ENCODE measurements at places on chromosomes 1 and 21.

DNA sequence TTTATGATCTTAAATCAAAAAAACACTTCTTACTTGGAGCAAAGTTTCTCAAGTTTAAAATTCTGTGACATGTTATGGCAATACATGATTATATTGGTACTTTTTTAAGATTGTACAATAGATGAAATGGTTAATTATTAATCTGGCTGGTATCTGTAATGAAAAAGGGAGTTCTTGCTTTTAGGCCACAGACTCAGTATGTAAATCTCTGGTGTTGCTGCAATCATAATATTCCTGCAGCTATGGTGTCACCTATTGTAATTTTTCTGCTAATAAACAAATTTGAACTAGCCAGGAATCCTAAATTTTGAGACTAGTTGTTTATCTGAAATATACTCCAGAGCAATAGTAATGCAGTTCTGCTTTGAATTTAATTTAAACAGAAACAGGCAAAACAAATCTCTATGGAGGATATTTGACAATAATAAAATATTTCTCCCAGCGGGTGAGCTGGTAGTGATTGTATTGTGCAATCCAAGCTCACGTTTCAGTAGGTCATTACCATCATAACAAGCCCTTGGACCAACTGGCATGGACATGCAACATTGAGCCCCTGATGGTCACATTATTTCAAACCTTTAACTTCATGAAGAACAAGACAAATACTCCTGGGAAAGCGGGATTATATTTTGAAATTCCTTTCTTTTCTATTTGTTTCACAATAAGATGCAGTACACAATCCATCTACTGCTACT lies 77.2 kb upstream of the USH2A start:
- DNase-seq, result no peak

DNA sequence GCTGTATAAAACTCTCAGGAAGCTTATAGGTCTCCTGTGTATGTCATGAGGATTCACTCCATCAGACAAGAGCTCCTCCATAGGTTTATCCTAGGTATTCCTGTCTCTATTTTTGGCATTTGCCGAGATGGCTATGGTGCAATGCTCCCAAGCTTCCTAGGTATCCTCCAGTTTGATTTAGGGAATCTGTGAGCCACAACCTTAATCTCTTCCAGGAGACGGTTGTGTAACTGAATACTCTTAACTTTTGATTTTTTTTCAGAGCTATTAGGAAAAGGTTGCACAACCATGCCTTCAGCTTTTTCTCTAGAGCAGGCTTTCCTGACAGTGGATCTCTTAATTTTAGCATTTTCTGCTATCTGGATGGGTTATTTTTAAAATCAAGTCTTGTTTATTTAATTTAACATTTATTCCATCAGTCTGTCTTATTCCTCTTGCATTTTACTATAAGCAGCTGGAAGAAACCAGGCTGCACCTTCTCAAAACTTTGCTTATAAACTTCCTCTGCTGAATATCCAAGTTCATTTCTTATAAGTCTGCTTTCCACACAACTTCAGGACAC lies 69.4 kb upstream of the BACE2 start:
- DNase-seq, result no peak

- no peak for DNase-seq
These were observed 22.4 kb upstream of the ABCD3 start for GRCh38 chr1:94395748-94396309.

DNA sequence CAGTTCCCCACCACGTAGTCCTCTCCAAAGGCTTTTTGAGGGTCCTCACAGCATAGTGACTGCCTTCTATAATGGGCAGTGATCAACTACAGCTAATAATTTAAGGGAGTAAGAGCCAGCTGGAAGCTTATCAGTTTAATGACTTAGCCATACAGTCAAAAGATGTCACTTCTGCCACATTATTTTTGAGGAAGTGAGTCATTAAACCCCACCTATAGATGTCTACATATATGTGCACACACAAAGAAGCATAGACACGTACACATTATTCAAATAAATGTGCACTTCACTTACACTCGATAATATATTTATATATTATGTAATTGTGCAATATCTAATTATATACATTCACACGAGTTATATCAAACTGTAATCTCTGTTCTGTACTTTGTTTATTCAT lies 1704.7 kb downstream of the KCNT2 start:
- DNase-seq, result no peak

GRCh38 chr1:215489771-215490565 lies 77.1 kb upstream of the KCTD3 start:
- DNase-seq, result no peak

GRCh38 chr1:235450433-235450832 lies 53.8 kb downstream of the B3GALNT2 start:
- DNase-seq, result no peak

- no peak for DNase-seq
These were observed 46.8 kb upstream of the SOX13 start for GRCh38 chr1:204025917-204026707.

- DNase-seq, result no peak
These were observed 122.0 kb downstream of the ETS2 start for GRCh38 chr21:38927776-38928175.

DNA sequence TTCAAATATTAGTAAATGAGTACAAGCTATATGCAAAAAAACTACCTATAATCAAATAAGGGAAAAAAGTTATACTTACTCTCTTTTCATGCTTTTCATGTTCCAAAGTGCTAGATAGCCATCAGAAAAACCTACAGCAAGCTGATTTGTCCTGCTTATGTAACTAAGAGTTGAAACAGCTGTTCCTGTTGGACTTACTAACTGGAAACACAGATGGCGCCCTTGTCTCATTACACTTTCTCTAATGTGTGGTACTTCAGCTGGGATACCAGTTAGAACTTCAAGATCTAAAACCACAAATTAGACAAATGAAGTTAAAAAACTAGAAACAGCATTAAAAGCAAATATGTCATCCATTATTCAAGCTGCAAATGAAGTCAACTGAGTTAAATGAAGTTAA lies 24.3 kb downstream of the AHCTF1 start:
- no peak for DNase-seq

DNA sequence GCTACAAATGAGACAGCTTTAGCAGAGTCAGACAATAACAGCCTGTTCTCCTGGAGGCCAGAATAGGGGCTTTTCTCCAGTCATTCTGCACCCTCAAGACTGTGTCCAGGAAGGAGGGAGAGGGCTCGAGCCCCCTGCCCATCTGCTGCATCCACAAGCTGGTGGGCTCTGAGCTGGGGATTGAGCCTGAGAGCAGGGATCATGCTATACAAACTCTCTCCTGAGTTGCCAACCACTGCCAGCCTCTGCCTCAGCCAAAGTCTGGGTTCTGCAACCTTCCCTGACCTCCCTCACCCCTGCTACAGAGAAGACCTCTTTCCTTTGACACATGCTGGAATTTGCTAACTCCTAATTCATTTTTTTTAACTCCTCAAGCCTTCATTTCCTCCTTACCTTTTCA lies 14.8 kb upstream of the PPM1J start:
- no peak for DNase-seq

GRCh38 chr1:40372658-40373322 lies 737 bp upstream of the SMAP2 start:
- DNase-seq, result no peak

- no peak for DNase-seq
These were observed 219.1 kb upstream of the ZC3H12A start for GRCh38 chr1:37255136-37255795.

DNA sequence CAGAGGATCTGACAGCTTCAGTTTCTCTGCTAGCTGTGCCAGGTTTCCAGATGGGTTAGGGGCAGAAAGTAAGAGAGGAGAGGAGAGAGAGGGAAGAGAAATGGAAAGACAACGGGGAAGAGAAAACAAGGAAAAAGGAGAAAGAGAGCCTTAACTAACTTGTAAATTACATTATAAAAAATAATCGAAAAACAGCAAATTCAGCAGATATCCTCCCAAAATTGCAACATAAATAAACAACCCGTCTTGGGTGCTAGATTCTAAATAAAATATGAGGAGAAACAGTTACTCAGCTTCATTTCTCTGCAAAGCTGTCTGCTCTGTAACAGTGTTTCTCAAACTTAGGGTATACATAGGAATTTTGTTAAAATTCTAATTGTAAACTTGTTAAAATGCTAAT lies 29.2 kb downstream of the SEC16B start:
- no peak for DNase-seq

DNA sequence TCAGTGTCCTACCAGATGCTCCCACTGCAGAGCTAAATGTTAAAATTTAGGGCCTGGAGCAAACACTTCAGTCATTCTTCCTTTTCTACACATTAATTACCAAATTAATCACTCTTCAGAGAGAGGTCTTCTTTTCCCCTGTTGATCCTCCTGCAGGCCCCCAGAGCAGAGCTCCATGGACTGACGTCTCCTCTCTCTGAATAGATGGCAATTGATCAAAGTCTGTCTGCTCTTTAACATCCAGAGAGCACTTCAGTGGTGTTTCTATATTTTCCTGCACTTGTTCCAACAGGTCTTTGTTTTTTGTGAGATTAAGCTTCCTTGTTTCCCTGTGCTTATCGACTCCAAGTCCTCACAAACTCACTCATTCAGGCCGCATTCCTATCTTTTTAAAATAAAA lies 239.3 kb downstream of the SIPA1L2 start:
- no peak for DNase-seq

DNA sequence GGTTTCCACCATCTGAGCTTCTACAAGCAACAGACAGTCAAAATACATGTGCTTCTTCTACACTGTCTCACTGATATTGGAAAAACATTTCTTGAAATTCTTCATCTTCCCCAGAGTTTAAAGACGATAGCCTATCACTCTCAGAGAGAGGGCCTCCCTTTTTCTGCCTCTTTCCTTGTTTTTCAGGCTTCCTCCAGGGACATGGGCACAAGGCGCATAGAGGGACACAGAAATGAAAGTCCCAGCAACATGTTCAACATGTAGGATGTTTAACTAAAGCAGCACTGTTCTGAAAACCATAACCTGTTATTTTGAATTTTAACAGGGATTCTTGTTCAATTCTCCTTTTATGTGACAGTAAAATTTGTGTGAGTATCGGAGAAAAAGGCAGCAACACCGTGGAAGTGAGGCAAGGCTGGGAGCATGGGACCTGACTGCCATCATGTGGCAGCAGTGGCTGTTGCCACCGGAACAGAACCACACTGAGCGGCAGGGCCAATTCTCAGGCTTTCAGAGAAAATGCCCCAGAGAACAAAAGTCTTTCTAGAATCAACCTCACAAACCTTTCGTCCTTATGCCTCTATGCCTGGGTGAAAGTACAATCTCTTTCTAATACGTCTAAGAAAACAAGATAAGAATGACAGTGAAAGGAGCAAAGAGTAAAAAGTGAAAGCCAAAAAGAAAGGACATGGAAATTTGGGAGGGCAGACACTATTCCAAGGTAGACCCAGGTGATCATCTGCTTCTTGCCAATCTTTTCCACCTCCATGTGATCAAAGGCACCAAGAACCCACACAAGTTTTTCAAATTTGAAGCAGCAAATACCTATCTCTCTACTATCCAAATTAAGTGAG lies 54.5 kb downstream of the PCNX2 start:
- no peak for DNase-seq

GRCh38 chr1:3366126-3367051 lies 88.1 kb upstream of the ARHGEF16 start:
- no peak for DNase-seq

- DNase-seq, result no peak
These were observed 917.6 kb downstream of the NCAM2 start for GRCh38 chr21:21915816-21916215.

GRCh38 chr1:41672173-41672572 lies 187.7 kb upstream of the EDN2 start:
- DNase-seq, result no peak

GRCh38 chr1:62484824-62485468 lies 48.1 kb downstream of the USP1 start:
- no peak for DNase-seq

DNA sequence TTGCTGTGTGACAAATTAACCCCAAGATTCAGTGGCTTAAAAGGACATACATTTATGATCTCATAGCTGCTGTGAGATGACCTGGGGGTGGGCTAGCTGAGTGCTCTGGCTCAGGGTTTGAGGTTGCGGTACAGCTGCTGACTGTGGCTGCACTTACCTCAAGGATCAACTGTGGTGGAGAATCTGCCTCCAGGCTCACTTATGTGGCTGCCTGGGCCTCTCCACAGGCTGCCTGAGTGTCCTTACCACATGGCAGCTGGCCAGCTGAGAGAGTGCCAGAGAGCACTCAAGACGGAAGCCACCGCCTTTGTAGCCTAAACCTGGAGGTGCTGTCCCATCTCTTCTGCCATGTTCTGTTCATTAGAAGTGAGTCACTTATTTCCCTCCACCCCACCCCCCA lies 5.7 kb downstream of the LRRC71 start:
- no peak for DNase-seq

GRCh38 chr1:35637401-35637809 lies 3.9 kb downstream of the PSMB2 start:
- no peak for DNase-seq

DNA sequence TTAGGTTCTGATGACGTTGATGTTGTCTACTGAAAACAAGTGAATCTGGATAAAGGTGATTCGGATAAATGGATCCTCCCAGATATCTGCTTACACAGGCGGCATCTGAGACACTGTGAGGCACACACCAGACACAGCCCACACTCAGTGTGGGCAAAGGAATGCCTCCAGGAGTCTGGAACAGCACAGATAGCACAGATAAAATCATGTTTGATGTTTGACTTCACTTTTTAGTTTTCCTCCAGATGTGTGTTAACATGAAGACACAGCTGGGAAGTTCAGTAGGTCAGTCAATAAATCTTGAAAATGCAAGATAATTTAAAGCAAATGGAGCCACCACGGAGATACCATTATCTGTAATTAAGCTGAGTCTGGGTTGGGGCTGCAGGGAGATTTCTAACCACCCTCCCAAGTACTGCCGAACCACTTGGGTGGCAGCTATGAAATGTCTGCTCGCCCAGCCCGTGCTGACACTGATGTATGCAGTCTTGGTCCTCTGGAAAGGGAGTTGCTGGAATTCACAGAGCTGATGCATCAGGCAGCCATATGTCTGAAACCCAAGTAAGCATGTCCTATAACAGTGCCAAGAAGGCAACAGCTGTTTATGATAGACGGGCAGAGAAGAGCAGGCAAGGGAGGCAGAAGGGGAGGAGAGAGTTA lies 11.7 kb downstream of the CAPN9 start:
- DNase-seq, result no peak

- DNase-seq, result no peak
These were observed 430.4 kb downstream of the RPS6KC1 start for GRCh38 chr1:213481395-213481794.

- DNase-seq, result no peak
These were observed 26.3 kb downstream of the SERINC2 start for GRCh38 chr1:31439276-31439675.

DNA sequence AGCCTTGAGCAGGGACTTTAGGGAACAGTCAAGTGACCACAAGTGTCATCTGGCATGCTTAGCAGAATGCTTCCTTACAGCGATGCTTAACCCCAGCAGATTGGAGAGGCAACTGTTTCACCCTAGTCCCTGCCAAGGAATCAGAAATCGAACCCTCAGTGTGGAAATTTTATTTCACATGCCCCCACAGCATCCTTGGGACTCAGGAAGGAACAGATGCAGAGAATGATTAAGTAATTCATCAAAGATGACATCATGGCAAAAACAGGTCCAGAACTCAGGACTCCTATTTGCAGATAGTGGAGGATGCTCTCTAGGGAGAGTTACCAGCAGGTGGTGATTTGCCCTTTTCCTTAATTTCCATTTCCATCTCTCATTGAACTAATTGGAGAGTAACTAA lies 333.0 kb upstream of the KAZN start:
- no peak for DNase-seq

GRCh38 chr1:10975567-10976326 lies 36.7 kb upstream of the TARDBP start:
- DNase-seq, result no peak

- peak; percentile 8 for DNase-seq
These were observed at the start of gene KRTAP12-3 for GRCh38 chr21:44657635-44658540. Gene KRTAP12-3, plus strand, starts transcription at chr21:44657932. Its CDS starts 48 bp downstream, at chr21:44657980.

- DNase-seq, result no peak
These were observed 47.8 kb upstream of the ECE1 start for GRCh38 chr1:21337928-21338572.

Measured in stimulated activated CD8-positive, alpha-beta memory T cell treated with anti-CD3 and anti-CD28 coated beads, Interleukin-7, amount 100 ng/mL, for 1 hour (primary cell).